ENCODE measurements at places on chromosomes 7 and 10.
A peak's percentile ranks its signal among the peaks of the same experiment; 100 is the strongest.

DNA sequence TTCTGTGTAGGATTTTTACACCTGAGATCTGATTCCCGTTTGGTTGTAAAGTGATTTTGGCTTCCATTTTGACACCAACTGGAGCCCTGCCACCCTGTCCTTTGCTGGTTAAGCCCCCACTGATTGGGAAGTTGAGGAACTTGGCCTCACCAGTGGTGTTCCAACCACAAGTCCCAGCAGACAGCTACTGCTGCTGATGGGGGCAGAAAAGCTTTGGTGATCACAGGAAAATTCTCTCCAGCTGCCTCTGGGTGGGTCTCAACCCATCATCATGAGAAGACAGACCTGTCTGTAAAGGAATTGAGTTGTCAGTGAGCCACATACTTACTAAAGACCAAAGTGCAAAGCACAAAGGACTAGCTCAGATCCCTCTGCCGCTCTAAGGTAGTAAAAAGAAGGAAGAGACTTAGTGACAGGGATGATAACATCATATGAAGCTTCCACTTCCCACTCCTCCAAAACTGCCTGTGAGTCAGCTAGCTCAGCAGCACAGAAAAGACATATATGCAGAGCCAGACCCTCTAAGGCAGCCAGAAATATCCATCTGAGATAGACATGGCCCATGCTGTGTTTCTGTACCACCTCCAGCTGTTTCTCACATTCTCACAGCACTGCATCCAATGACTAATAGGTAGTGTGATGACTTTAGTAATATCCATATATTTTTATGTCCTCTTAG is 22.4 kb upstream of the LRRC17 start:
- DNase-seq, result no peak

DNA sequence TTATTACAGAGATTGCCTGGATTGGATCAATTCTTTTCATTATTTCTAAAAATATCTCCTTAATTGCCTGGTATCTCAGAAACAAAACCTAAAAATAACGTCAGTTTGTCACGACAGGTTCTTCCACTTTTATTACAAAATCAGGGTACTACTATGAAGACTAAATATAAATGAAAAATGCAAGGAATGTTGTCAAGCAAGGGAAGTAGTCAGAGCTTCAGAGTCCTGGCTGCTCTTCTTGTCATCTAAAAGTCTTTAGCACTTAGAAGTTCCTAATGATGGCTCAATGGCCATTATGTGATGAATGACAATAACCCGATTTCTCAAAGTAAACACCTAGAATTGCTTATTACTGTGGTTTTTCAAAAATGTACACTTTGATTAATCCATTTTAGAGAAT is 192.2 kb downstream of the SEMA3A start:
- no peak for DNase-seq

- DNase-seq, result no peak
Measured at GRCh38 chr7:140238778-140239652, 62.2 kb upstream of the KDM7A start.

- no peak for DNase-seq
Measured at GRCh38 chr10:102540023-102540422, 36.3 kb downstream of the SUFU start.

- DNase-seq, result no peak
Measured at GRCh38 chr7:137545059-137545716, 201.7 kb upstream of the PTN start.

DNA sequence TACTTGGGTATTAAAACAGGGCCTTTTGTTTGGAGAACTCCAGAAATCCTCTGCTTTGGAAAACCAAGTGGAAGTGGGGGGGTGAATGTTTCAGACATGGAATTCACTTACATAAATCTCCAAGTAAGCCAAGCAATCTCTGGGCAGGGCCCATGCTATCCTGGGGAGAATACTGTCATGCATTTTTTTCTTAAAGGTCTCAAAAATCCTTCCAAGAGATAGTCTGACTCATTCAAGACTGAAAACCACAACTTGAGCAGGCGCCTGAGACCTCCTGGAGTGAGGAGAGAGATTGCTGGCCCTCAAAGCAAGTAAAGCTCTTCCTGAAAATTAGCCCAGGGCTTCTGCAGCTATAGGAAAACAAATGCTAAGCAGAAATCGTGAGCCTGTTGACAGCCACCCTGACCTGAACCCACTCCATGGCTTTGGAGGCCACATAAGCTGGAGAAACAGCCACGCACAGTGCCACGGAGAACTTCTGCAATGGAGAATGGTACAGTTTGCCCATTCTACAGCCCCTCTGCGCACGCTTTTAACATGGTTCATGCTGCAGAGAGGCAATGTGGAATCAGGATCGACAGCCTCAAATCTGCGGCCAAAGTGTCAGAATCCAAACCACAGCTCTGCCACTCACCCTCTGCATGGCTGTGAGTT is 203.1 kb upstream of the AUTS2 start:
- DNase-seq, result no peak

- DNase-seq, result no peak
Measured at GRCh38 chr10:57785546-57785945, 482.1 kb downstream of the IPMK start.

GRCh38 chr10:79022565-79023230 is 46.1 kb upstream of the ZMIZ1 start:
- no peak for DNase-seq

- DNase-seq, result no peak
Measured at GRCh38 chr10:99630433-99630832, 10.2 kb upstream of the SLC25A28 start.

DNA sequence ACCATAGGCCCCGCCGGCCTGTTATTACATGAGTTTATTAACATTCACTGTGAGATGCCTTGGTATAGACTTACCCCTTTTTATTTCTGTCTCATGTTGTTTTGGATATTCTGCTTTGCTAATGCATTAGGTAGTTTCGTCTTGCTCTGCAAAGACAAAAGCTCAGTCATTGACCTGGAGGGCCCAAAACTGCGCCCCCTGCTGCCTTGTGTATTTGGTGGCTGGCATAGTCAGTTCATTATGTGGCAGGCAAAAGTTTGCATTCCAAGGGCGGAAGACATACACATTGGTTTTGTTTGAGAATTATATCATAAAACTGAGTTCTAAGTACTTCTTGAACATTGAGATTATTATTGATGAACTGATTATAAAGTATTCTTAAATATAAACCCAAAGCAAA is 372.5 kb downstream of the SDK1 start:
- DNase-seq, result peak; percentile 51

- no peak for DNase-seq
Measured at GRCh38 chr10:1942478-1942877, 205.2 kb upstream of the ADARB2 start.

DNA sequence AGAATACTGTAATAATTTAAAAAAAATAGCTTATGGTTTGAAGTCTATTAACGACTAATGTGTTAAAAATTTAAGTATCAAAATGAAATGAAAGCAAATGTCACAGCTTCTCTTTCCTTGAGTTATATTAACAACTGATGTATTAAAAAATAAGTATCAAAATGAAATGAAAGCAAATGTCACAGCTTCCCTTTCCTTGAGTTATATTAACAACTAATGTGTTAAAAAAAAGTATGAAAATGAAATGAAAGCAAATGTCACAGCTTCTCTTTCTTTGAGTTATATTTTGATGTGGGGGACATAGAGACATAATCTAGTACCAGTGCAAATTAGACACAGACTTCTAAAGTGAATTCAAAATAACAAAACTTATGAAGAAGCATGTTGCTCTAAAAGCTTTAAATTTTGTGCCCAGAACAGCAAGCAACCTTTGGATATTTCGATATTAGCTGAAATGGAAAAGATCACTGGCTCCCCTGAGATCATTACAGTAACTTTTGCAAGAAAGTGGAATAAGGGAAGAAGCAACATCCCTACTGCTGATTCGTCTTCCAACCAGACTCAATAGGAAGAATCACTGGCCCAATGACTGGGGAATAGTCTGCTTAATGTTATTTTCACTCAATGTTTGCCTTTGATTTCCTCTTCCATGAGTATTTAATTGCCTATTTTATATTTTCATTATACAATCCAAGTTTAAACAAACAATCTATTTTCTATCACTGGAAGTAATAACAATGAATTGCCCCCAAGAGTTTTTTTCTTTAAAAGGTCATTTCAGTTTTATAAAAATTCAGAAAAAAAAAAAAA is 8.0 kb downstream of the SKAP2 start:
- DNase-seq, result no peak

Data from naive thymus-derived CD8-positive, alpha-beta T cell (primary cell).